ENCODE measurements at places on chromosomes 4 and X.

GRCh38 chrX:135639066-135639780 lies 74.2 kb upstream of the CT45A1 start:
- DNase-seq = no peak

- no peak for DNase-seq
Measured at GRCh38 chr4:8329560-8329858, 60.0 kb downstream of the HTRA3 start.

GRCh38 chr4:177517862-177518261 lies 75.6 kb upstream of the AGA start:
- no peak for DNase-seq

- DNase-seq = no peak
Measured at GRCh38 chr4:174835536-174835935, 6.5 kb upstream of the GLRA3 start.

GRCh38 chrX:115892056-115892708 lies 278.4 kb upstream of the AGTR2 start:
- peak; percentile 17 for DNase-seq

- no peak for DNase-seq
Measured at GRCh38 chrX:129553619-129554288, 13.7 kb downstream of the OCRL start.

GRCh38 chr4:138996090-138996489 lies 19.5 kb upstream of the NOCT start:
- no peak for DNase-seq

- no peak for DNase-seq
Measured at GRCh38 chr4:151228189-151229119, 48.5 kb upstream of the PRSS48 start.

- no peak for DNase-seq
Measured at GRCh38 chrX:154458116-154458953, at the start of gene PLXNA3. PLXNA3 (plus strand) TSS chrX:154458281; CDS start chrX:154460184, 1,903 bp downstream.

DNA sequence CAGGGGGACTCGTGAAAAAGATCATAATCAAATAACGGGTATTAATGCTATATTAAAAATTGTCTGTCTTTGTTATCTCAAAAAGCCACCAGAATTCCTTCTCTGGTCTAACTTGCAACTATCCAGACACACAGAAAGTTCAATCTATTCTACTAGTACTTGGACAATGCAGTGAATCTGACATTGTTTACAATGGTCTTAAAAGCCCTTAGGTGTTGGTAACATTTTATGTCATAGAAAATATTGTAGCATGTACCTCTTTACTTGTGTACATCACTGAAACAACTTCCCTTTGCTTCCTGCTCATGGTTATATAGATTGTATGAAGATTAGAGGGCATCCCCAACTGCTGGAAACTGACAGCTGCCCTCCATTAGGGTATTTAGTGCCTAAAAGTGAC lies 71.1 kb upstream of the PPP3CA start:
- no peak for DNase-seq

GRCh38 chr4:25347473-25347872 lies 29.6 kb upstream of the ANAPC4 start:
- DNase-seq = no peak

- no peak for DNase-seq
Measured at GRCh38 chrX:155819966-155820491, 61.1 kb upstream of the VAMP7 start.

DNA sequence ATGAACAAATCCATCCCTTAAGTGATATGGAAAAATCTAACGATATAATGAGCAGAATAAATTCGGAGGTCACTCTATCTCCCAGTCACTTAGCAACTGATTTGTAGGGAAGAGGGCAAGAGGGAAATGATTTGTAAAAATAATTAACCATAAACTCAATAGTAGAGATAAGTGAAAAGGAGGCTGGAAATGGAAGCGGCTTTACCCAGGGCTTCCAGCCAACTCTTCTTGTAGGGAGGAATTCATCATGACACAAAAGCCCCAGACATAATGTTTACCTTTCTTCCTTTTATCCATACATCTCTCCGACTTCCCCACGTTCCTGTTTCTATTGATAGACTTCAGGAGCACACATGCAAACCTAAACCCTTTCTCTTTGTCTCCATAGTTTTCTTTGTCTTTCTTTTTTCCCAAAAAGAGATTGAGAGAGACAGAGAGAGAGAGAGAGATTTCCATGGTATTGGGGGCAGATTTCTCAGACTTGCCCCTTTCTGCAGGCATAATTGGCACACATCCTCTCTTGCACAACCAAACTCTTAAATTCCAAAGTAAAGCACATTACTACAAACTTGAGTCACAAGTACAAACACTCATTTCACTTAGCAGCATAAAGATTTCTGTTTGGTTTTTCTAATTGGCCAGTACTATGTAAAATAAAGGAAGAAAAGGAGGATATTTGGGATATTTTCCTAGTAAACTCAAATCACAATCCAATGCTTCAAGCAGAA lies 140.9 kb downstream of the MAPK10 start:
- DNase-seq = no peak

DNA sequence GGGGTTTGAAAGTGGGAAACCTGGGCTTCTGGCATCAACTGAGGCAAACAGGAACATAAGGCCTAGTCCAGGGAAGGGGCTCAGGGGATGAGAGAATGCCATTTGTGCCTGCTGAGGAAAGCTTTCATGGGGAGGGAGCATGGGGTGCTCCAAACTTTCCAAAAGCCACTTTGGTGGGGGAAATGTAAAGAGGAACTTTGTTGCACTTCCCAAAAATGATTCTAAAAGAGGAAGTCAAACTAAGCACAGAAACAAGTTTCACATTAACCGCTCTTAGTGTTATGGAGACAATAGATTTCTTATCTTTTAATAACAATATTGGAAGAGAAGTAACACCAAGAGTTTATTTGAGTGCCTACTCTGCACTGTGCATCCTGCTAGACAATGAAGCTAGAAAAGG lies 32.3 kb downstream of the GAB3 start:
- no peak for DNase-seq

GRCh38 chr4:7687006-7687405 lies 252.3 kb upstream of the PSAPL1 start:
- DNase-seq = no peak

GRCh38 chr4:111954550-111954949 lies 190.7 kb upstream of the FAM241A start:
- no peak for DNase-seq

- no peak for DNase-seq
Measured at GRCh38 chr4:70984589-70984988, 8.9 kb upstream of the DCK start.

GRCh38 chrX:8749697-8750096 lies 17.8 kb upstream of the ANOS1 start:
- DNase-seq = no peak

DNA sequence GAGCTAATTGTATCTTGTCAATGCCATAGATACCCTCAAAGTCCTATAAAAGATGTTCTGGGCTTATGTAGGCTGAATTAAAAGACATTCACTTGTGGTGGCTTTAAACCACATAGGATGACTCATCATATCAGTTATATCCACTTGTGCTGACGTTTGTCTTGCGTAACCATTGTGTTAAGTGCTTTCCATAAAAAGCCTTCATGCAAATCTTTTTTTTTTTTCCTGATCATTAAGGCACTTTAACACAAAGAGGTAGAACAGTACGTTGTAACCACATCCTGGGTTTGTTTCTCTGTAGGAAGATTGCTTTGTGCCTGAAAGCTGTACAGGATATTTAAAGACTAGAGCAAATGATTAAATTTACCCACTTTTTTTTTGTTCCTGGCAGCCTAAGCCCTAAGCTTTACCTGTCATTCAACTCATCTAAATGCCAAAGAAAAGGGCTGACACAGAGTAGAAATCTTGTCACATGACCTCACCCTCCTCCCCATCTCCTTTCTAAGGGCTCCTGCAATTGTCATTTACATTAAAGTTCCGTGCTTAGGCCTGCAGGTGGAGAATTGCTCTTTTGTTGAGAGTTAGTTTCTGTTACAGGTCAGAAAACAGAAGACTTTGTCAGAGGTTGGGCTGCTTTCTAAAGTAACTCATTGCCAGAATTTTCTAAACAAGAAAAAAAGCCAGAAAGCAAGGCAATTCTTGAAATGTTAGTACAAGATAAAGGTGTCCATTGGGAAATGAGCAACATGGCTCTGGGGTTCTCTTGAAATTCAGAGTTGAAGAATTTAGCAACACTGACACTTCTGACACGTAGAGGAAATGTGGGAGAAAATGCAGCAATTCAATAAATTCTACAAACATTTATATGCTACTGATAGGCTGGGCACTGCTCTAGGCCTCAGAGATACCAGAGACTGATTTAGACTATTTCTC lies 555.6 kb downstream of the PPARGC1A start:
- DNase-seq = no peak

GRCh38 chrX:13091111-13091765 lies 46.8 kb upstream of the FAM9C start:
- DNase-seq = no peak

DNA sequence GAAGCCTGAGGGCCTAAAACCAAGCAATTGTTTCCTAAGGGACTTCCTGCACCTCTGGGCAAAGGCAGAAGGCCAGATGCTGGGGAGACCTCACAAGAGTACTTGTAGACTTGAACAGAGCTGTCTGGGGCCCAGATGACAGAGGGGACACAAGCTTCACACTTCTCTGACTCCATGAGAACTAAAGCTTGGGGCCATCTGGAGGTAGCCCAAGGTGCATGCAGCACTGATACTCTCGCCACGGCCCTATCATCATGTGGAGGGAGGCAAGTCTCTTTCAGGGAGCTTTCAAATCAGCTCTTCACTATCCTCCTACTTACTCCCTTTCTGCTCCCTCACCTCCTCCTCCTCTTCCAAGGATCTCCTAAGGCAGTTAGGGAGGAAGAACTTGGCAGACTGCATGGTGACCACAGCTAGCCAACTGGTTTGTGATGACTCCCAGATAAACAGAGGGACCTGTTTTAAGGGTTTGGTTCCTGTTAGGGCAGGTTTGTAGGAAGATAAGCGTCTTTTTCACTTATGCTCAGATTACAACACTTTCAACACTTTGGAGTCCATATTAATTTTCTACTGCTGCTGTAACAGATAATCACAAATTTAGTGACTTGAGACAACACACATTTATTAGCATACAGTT lies 23.8 kb downstream of the MSL3 start:
- DNase-seq = no peak

GRCh38 chr4:52202931-52203330 lies 151.8 kb downstream of the SPATA18 start:
- DNase-seq = no peak

GRCh38 chrX:9659571-9660195 lies 106.0 kb downstream of the GPR143 start:
- DNase-seq = no peak

GRCh38 chr4:177380730-177381287 lies 61.4 kb downstream of the AGA start:
- no peak for DNase-seq

DNA sequence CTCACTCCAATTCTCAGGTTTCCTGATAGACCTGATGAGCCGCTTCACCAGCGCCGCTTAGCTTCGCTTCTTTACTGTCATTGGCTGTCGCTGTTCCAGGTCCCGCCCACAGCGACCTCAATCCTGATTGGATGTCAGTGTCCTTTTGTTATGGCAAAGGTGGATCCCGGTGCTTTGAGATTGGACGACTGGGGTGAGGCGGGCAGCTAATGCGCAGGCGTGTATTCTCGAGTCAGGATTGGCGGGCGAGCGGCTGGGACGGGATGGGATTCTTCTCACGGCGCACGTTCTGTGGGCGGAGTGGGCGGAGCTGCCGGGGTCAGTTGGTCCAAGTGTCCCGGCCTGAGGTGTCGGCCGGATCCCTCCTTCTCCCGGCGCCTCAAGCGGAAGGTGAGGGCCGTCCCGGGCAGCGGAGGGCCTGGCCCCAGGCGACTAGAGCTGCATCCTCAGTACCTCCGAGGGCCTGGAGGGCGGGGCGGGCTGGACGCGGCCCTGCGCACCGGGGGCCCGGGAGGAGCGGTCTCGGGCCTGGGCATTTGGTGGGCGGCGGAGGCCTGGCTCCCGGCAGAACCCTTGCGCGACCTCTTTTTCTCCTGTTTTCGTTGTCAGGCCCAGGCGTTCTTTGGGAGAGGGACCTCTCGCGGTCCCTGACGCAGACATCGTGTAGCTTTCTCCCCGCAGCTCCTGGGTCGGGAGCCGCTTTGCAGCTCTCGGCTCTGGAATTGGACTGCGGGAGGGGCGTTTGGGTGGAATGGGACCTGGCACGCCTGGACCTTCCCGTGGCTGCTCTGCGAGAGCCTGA lies at the start of gene SCOC:
Gene SCOC, plus strand, starts transcription at position 319 of the 802 bp plus-strand sequence. CDS start 5,525 bp downstream, outside the sequence.
- DNase-seq = peak; percentile 100

DNA sequence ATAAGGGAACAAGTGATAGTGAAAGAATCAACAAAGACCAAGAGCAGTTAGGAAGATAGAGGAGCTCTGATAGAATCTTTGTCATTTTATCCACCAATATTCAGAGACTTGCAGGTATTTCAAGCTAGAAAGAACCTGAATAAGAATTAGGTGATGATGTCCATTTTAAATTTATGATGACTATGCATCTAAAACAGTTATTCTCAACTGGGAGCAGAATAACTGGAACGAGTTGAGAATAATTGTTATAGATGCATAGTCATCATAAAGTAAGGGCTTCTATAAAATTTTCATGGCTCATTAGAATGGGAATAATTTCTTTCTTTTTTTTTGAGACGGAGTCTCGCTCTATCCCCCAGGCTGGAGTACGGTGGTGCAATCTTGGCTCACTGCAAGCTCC lies 5.8 kb downstream of the OCIAD1 start:
- no peak for DNase-seq

DNA sequence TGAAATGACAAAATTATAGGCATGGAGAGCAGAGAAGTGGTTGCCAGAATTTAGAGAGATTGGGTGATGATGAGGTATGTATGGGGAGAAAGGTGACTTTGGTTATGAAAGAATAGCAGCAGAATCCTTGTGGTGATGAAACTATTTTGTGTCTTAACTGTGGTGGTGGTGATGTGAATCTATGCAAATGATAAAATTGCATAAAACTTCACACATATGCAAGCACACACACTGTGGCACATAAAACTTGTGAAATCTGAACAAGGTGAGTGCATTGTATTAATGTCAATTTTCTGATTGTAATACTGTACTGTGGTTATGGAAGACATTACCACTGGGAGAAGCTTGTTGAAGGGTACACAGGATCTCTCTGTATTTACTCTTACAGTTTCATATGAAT lies 91.0 kb downstream of the IL15 start:
- no peak for DNase-seq

GRCh38 chr4:109739547-109739946 lies 9.7 kb upstream of the PLA2G12A start:
- no peak for DNase-seq

GRCh38 chrX:97189668-97190067 lies 306.0 kb downstream of the RPA4 start:
- DNase-seq = no peak

GRCh38 chr4:74547042-74547441 lies 102.1 kb downstream of the AREG start:
- no peak for DNase-seq

- no peak for DNase-seq
Measured at GRCh38 chr4:19982556-19982955, 269.1 kb upstream of the SLIT2 start.

DNA sequence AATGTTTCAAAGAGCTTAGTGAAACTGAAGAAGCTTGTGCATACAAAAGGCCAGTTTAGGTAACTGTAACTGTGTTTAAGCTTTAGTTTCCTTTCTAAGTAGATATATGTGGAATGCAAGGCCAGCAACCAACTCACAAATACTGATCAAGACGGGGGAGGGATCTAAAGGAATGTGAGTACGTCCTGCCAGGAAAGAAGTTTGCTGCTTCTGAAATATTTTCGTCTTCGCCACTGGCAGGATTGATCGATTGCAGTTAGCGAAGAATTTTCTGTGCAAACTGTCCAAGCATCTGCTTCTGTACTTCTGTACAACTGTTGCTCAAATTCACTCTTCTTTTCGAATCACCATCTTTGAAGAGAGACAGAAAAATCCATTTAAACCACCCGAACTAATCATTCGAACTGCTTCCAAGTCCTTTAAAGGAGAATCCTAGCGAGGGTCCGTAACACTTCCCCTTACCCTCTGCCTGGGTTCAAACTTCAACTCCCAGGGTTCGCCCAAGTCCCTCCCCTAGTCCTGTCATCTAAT lies 373 bp upstream of the INTS6L start:
- DNase-seq = no peak

Data from posterior cingulate gyrus (tissue), 11 donors.